H1 (cell line): ENCODE measurements at places on chromosomes 16 and 17. TPM values are rescaled to one million over a fixed set of nuclear protein-coding genes. Genes with fewer than 3 reads are reported as not detected.

The TMC6 gene
- polyA plus RNA-seq, result 39.4 and 60.4 TPM in 2 replicates

DNA sequence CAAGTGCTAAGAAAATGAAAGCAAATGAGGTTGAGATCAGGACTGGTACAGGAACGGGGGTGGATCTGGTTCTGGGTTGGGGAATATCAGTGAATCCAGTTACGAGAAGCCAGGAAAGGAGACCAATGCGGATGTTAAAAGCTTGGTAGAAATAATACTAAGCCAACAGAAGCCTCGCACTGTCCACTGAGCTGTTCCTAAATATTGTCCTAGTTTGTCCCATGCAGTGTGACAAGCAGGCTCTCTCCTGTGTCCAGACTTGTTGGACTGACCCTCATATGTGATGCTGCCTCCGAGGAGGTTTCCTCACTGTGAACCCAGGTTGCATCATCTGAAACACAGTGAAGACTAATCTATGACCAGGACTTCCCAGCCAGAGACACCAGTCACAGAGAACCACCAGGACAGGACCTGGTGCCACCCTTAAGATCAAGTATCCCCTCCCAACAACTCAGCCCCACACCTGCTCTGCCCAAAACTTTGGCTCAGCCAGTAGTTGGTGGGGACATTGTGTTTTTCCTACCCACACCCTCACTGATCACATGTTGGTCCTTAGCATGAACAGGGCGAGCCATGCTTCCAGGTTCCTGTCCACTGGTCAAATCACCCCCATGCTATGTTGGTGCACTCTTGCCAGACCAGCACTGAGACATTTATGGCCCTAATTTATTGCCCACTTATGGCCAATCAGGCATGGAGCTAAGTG is 32.7 kb upstream of the SCNN1B start:
- no peak for DNase-seq

- DNase-seq, result no peak
Observed at GRCh38 chr16:8846401-8846932, 22.3 kb downstream of the CARHSP1 start.

DNA sequence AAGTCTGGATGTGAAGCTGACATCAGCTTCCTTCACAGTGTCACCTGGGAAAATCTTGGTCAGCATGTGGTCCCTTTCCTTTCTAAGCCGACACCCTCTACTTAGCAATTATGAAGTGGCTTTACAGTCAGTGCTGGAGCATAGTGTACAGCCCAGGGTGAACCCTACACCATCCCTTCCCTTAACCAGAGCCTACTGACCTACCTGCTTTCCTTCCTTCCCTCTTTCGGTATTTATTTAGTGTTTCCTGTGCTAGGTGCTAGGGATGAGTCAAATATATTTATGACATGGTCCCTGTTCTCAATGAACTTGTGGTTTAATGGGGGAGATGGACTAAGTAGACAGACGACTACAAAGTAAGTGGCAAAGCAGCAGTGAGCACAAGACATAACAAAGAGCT is 77.5 kb downstream of the CDK5R1 start:
- DNase-seq, result no peak

The CCL8 gene
- polyA plus RNA-seq, result not detected in 2 replicates

DNA sequence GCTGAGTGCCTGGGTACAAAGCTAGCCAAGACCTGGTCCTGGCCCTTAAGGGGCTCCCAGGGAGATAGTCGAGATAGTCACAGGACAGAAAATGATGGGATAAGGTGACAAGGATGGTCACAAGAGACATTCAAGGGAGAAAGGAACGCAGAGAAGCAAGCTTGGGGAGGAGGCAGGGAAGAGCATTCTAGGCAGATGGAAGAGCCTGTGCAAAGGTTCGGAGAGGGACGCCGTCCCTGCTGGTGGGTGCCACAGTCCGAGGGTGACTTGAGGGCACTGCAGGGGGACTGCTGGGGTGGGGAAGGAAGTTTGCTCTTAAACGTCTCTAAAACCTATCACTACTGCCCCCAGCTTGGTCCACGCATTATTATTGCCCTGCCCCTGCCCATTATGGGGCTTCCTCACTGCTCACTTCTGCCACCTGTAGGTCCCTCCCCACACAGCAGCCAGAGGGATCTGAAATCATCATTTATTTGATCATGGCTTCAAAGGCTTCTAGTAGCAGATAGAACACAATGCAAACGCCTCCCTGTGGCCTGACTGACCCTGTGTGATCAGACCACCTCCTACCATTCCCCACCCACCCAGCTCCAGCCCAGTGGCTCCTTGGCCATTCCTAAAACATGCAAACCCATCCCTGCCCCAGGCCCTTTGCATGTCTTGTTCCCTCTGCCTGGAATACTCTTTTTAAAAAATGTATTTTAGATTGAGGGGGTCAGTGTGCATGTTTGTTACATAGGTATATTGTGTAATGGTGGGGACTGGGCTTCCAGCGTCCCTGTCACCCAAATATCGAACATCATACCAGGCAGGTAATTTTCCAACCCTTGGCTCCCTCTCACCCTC is 60.3 kb downstream of the RMI2 start:
- DNase-seq, result peak; percentile 44

The SYCE1L gene
- polyA plus RNA-seq, result 2.6 and 6.8 TPM in 2 replicates

DNA sequence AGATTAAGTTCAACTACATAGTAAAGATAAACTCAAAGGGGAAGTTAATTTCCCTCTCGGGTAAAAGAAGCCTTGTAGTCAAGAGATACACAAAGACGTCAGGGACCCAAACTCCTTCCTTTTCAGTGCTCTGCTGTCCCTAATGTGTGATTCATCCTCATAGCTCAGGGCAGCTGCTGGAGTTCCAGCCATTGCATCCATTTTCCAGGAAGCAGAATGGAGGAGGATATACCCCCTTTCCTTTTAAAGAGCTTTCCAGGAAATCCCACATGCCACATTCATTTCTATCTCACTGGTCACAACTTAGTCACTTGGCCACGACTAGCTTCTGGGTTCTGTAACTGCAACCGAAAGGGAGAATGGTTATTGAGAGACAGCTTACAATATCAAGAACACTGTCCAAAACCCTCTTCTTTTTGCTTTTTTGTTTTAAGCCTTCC is 95.3 kb downstream of the SOCS1 start:
- DNase-seq, result no peak

- DNase-seq, result no peak
Observed at GRCh38 chr16:4298761-4299522, 16.9 kb upstream of the GLIS2 start.

GRCh38 chr16:75983741-75984381 is 257.6 kb upstream of the CPHXL start:
- no peak for DNase-seq

DNA sequence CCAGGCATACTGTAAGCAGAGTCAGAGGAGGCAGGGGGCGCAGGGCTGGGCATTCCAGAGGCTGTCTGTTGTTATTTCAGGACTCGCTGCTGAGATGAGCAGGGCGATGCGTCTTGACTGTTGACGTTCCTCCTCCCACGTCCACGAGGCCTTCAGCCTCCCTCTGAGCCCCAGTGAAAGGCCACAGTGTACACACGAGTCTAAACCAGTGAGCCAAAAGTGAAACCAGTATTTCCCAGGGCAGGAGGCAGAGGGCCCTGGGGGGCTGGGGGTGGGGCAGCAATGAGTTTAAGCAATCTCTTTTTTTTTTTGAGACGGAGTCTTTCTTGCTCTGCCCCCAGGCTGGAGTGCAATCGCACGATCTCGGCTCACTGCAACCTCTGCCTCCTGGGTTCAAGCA is 21.5 kb downstream of the SMTNL2 start:
- DNase-seq, result no peak

The PIP4K2B gene
- 21.5 and 24.8 TPM in 2 replicates for polyA plus RNA-seq

DNA sequence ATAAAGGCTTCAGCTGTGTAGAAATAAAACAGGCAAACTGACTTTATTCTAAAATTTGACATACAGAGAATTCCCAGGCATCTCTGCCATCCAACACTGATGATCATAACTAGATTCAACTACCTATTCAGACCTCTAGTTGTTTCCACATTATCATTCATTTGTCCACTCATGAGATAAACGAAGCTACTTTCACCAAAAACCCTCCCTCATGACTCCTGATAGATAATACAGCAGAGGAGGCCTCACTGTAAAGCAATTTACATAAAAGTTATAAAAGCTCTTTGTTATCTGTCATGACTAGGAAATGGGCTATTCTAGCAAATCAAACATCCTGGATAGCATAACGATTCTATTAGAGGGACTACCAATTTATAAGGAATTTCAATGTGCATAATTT is 19.6 kb upstream of the RFFL start:
- no peak for DNase-seq

GRCh38 chr17:78268951-78269905 is 37.8 kb downstream of the TMEM235 start:
- DNase-seq, result peak; percentile 73

DNA sequence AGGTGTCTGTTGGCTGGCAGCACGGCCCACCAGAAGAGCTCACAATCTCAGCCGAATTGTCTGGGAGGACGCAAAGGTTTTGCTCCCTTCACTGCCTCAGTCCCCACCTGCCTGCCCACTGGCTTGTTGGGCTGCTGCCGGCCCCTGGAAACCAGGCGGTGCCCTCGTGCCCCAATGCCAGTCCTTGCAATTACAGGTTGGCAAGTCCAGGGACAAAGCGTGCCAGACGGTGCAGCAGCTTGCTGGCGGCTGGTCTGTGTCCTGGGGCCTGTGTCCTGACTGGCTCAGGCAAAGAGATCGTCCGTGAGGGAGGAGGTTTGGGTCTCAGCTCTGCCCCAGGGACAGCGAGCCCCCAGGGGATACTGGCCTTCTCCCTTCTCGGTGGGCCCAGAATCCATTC is 24.6 kb upstream of the SPNS2 start:
- no peak for DNase-seq

- DNase-seq, result no peak
Observed at GRCh38 chr17:68306819-68307218, 15.5 kb downstream of the ARSG start.

DNA sequence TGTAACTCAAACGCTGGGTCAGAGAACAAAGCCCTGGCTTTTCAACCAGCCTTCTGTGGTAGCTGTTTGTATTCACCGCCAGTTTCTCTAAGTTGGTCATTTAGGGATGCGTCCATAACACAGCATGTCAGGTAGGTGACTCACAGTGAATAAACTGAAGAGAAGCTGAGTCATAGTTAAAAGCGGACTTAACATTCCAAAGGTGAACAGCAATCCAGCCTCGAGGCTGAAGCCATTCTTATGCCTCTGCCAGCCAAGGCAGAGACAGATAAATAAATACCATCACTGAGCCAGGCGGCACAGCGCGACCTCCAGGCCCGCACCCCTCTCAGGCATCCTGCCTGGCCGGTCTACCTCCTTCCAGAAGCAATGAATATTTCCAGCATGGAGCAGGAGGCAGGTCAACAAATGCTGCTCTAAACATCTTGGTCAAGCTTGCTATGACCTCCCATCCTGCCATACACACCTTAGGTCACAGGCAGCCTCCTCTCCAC is 12.4 kb upstream of the CACNG4 start:
- DNase-seq, result no peak

DNA sequence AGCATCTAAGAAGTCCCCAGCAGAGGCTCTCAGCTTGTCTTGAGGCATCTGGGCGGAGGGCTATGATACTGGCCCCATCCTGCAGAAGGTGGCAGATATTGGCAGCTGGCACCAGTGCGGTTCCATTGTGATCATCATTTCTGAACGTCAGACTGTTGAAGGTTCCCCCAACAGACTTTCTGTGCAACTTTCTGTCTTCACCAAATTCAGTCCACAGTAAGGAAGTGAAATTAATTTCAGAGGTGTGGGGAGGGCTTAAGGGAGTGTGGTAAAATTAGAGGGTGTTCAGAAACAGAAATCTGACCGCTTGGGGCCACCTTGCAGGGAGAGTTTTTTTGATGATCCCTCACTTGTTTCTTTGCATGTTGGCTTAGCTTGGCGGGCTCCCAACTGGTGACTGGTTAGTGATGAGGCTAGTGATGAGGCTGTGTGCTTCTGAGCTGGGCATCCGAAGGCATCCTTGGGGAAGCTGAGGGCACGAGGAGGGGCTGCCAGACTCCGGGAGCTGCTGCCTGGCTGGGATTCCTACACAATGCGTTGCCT is at the start of gene CIITA:
TSS of gene CIITA (plus strand) at position 404 of the 543 bp plus-strand sequence. CDS start at position 533, 129 bp downstream.
- DNase-seq, result no peak

DNA sequence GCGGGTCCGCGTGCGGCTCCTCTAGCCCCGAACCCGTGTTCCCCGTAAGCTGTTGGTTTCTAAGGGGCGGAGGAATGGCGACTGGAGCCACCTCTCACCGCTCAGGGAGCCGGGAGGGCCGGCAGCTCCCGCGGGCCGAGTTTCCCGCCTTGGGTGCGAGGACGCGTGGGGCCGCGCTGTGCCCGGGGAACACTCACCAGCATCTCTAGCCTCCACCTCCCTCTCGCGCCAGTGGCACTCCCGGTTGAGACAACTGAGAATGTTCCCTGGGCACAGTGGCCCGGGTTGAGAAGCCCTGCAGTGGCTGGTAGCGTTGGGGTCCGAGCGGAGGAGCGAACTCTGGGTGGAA is 560 bp downstream of the TELO2 start:
- DNase-seq, result no peak

DNA sequence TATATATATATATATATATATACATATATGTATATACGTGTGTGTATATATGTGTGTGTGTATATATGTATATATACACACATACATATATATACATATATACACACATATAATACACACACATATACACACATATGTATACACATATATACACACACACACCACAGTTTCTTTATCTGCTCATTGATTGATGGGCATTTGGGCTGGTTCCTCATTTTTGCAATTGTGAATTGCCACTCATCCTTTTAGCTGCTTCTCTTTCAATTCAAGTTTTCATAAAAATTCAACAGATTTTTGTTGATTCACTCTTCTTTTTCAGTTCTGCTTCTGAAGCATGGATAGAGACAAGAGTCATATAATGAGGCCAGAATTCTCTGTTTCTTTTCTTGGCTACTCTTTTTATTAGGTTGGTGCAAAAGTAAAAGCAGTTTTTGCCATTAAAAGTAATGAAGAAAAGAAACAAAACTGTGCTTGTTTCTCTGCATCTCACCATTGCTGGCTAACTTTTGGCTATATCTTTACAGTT is 44.5 kb downstream of the SLFN5 start:
- no peak for DNase-seq

DNA sequence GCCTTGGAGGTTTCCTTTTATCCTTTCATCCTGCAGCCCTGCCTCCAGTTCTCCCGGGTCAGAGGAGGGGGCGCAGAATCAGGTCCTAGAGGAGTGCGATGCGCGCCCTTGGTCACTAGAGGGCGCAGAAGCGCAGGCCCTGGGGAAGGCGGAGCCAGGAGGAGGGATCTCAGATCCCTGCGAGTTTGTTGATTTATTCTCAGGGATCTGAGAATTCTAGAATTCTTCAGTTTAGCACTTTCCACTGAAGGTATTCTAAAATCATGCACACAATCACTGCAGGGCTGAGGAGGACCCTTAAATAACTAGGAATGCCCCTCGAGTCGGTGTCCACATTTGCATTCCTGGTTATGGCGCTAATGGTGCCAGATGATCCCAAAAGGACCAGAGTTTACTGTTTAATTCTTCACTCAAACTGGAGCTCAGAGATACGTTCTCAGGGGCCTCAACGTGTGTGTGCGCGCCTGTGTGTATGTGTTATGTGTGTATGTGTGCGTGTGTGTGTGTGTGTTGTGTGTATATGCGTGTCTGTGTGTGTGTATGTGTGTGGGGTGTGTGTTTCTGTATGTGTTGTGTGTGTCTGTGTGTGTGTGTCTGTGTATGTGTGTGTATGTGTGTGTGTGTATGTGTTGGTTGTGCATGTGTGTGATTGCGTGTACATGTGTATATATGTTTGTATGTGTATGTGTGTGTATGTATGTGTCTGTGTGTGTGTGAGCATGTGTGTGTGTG is 6.9 kb upstream of the ELAC2 start:
- DNase-seq, result peak; percentile 49

GRCh38 chr17:75065562-75066151 is 18.6 kb downstream of the KCTD2 start:
- no peak for DNase-seq

GRCh38 chr17:34714475-34715410 is 135.4 kb downstream of the TMEM132E start:
- DNase-seq, result no peak
